Renal cortex interstitium (tissue), 15 donors: ENCODE measurements at places on chromosomes 6 and 20.

DNA sequence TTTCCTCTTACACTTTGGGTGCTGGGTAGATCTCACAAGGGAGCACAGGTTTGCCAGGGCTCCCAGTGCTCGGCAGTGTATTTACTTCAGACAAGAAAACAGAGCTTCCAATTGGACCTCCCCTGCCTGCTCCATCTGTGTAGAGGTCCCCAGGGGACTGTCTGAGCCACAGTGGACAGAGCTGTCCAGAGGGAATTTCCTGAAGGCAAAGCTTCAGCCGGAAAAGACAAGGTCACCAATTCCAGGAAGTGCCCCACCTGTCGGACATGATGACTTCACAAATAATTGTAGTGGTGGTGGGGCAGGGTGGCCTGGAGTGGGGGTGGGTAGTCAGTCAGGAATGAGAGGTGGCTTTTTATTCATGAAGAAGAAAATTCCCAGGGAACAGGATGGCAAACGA, 18.6 kb downstream of the ADGRF5 start:
- DNase-seq = no peak

GRCh38 chr20:53751620-53752318, 158.1 kb upstream of the ZNF217 start:
- no peak for DNase-seq

GRCh38 chr20:23142162-23143050, 56.3 kb upstream of the CD93 start:
- DNase-seq = no peak

GRCh38 chr6:137846772-137847313, 20.2 kb upstream of the TNFAIP3 start:
- DNase-seq = no peak

DNA sequence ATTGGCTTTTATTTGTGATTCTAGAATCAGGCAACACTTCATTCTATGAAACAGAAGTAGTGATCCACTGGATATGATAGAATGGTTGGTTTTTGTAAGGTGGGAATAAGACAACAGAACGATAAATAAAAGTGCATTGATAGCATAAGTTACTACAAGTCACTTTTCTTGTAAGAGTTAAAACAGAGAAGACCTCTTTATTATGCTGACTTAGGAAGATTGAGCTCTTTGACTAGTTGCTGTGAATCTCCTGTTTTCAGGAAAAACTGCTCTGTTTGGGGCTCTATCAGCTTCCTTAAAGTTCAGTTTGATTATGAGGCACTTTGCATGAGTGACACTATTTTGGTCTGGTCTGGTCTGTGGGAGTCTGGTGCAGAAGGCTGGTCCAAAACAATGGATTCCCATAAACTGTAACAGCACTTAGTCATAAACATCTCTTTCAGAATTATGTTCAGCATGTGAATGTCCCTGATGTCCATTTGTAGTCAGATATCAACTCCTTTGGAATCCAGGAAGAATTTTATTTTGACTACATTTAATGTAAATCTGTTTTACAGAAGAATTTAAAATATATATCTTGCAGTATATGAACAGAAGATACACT, 35.0 kb upstream of the DSE start:
- DNase-seq = no peak

DNA sequence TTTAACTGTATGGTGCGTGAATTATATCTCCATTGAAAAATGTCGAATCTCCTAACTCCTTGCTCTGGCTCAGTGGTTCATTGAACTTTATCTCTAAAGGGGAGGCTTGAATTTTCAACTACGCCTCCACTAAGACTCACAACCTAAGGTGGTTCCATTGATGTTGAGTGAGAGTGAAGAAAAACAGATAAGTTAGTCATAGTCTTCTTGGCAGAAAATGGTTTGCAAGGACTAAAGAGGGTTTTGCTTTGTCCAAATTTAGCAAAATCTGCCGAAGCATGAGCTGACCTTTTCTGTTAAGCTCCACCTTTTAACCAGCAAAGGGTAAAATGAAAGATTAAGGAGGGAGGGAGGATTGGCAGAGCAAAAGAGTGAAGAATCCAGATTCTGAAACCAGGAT, 290.2 kb upstream of the SPTLC3 start:
- DNase-seq = no peak

- no peak for DNase-seq
Measured at GRCh38 chr6:19866173-19866984, 29.2 kb downstream of the ID4 start.

DNA sequence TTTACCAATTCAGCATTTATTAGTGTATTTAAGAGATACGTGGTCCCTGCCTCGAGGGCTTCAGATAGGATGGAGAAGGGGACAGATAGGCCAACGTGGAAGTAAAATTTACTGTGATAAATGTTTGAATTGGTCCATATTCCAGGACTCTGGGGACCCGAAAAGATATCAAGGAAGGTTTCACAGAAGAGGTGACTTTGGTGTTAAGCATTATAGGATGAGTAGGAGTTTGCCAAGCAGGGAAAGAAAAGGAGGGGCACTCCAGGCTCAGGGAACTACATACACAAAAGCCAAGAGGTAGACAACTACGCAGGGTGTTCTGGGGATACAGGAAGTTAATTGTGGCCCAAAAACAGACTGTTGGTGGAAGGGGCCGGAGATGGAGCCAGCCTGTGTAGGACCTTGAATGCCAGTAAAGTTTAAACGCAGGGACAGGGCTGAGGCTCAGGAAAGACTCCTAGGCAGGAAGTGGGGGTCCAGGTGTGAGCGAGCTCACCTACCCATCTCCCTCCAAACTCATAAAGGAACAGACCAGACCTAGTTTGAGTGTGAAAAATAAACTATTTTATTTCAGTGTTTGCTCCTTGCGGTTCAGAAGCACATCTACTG, 37.0 kb downstream of the TGM2 start:
- no peak for DNase-seq

DNA sequence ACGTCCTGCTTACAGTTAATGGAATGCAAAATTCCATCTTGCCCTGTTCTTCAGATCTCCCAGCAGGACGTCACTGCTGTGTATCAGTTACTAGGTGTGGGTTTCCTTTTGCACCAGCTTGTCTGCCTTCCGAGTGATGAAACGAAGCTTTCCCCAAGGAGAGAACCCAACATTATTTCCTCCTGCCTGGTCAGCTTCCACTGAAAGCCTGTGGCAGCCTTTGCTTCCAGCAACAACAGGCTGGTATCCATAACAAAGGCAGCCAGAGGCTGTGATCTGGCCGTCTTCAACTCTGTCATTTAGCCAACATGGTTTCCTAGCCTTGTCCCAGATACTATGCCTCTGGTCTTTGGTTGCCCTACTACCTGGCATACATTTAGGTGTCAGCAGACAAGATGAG, 78.9 kb upstream of the HEY2 start:
- no peak for DNase-seq
